ENCODE measurements at places on chromosomes 5 and 9.

- DNase-seq, result no peak
Measured at GRCh38 chr5:169626779-169627178, 10.3 kb upstream of the DOCK2 start.

GRCh38 chr5:149221326-149221725 lies 50.3 kb upstream of the AFAP1L1 start:
- DNase-seq, result no peak

- no peak for DNase-seq
Measured at GRCh38 chr5:15525703-15526275, 25.8 kb downstream of the FBXL7 start.

DNA sequence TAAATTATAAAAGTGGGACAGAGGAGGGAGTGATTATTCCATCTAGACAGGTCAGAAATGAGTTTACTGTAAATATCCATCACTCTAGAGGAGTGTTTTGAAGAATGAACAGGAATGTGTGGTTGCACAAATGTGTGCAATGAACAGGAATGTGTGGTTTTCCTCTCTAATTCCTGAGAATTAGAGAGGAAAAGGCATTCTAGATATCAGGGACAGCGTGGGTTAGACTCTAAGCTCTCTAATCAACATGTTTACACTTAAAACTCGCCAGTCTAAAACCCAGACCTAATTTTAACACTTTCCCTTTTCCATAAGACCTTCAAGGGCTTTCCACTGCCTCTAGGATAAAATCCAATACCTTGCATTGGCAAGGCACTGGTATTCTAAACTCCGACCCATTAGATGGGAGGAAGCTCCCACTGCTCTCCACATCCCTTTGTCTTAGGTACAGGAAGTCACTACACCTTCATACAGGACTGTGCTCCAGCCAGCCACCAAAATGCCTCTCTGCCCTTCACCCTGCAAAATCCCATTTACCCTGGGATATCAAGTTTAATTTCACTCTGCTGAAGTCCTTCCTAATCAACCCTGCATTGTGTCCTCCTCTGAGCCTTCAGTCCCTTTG lies 67.9 kb downstream of the NFIB start:
- no peak for DNase-seq

DNA sequence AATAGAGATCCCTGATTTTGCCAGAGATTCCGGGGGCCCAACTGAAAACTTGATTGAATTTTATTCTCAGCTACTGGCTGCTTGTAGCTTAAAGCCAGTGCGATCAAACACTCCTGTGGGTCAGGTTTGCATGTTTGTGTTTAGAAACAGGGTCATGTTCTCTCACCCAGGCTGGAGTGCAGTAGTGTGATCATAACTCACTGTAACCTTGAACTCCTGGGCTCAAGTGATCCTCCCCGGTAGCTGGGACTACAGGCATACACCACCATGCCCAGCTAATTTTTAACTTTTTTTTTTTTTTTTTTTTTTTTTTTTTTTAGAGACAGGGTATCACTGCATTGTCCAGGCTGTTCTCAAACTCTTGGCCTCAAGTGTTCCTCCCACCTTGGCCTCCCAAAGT lies 66.6 kb downstream of the LRRC70 start:
- DNase-seq, result no peak

DNA sequence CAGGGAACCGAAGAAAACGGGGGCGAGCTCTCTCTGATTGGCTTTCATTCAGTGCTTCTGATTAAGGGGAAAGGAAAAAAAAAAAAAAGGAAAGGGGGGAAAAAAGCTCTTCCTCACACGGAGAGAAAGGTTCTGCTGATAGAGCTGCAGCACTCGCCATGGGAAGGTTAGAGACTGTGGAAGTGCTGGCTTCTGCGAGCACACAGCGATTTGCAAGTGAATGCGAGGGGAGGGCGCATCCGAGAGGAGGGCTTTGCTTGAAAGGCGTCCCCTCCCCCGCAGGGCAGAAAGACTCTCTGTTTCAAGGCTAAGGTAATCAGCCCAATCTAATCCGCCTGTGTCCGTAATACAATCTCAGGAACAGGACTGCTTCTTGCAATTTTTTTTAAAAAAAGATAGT lies at the start of gene CDH10:
Gene CDH10 (minus strand): TSS at position 218 of the 400 bp plus-strand sequence. CDS start 51,488 bp downstream, outside the sequence.
- DNase-seq, result no peak

DNA sequence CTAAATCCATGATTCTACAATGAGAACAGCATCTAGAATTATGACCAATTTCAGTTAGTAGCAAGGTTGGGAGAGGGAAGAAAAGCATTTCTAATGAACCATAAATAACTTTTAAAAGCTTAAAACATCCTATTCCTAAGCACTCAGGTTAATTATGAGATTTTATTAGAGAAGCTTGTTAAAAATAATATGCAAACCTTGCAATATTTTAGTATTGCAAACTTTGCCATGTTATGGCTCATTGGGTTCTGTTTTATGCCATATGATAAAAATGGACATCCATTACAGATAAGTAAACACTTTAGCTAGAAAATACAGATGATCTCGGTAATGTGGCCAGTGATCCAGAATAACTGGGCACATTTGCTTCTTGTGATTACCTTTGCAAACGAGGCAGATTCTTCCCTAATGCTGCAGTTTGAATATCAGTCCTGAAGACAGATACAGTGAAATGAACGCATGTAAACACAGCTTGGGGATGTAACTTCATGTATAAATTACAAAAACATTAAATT lies 447.0 kb downstream of the PLK2 start:
- no peak for DNase-seq

GRCh38 chr9:1460143-1460769 lies 410.1 kb downstream of the DMRT2 start:
- DNase-seq, result peak; percentile 58

GRCh38 chr9:137269231-137269772 lies 8.2 kb upstream of the TOR4A start:
- DNase-seq, result no peak

- DNase-seq, result no peak
Measured at GRCh38 chr9:69425136-69425801, 100.3 kb downstream of the ENTREP1 start.

- DNase-seq, result no peak
Measured at GRCh38 chr5:164553851-164554250, 1048.4 kb downstream of the MAT2B start.

DNA sequence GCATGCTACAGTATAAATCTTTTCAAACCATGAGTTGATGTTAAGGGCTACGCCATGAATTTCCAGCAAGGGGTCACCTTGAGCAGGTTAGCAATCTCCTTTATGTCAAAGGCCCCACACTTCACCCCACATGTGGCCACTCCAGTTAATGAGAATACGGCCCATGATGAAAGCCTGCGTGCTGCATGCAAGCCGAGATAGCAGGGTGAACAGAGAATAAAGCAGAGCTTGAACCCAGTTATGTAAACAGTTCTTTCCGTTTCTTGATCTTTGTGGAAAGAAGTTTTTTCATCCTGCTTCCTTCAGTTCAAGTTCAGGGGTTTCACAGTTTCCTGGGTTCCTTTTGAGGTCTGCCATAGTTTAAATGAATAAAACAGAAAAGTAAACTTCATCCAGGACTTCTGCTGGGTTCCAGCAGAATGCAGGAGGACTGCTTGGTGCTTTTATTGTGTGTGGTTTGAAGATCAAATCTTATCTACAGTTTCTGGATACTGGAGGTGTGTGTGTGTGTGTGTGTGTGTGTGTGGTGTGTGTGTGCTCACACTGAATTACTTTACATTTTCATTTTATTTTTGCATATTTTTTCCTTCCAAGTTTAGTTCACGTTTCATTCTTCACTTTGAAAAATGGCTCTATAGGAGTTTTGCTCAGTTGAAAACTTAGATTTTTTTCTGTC lies 87.1 kb downstream of the HMHB1 start:
- peak; percentile 63 for DNase-seq

DNA sequence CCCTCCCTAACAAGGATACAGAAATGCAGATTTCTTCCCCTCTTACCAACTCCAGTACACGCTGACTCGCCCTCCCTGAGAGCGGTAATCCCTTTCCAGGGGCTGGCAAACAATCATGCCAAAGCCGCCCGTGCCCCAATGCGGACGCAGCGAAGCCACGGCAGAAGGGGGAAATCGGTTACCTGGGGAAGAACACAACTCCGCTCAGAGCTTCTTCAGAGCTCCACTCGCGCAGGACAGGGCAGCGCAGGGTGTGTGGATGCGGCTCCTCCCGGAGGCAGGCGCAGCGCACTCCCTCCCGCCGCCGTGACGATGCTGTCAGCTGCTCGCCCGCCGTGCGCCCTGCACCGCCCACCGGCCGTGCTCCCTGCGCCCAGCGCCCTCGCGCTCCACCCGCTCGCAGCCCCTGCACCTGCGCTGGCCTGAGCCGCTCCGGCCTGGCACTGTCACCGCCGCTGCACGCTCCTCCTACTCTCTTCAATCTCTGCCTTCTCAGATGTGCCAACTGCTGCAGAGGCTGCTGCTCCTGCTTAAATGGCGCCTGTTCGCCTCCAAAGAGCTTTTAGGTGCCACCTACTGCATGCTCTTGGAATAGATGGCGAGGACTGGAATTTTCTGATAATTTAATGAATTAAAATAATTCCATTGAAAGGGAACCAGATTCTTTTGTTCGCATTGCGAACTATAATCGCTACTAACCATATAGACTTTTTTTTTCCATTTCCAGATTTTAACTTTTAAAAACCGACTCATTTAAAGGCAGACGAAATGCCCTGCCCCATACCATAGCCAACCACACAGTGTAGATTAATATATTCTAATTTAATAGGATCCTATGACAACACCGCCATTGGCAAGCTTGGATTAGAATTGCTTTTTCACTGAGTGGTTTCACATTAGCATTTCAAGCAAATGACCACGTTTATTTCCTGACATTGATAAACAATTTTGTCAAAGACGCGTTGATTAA lies at the start of gene DIRAS2:
Gene DIRAS2 (minus strand): TSS at position 255 of the 970 bp plus-strand sequence. CDS start 28,997 bp downstream, outside the sequence.
- DNase-seq, result no peak

- DNase-seq, result no peak
Measured at GRCh38 chr5:91416491-91416890, 33.4 kb upstream of the ARRDC3 start.

GRCh38 chr5:69042500-69042899 lies 51.3 kb upstream of the SLC30A5 start:
- no peak for DNase-seq

GRCh38 chr5:66958980-66959641 lies 237.5 kb downstream of the CD180 start:
- peak; percentile 40 for DNase-seq

DNA sequence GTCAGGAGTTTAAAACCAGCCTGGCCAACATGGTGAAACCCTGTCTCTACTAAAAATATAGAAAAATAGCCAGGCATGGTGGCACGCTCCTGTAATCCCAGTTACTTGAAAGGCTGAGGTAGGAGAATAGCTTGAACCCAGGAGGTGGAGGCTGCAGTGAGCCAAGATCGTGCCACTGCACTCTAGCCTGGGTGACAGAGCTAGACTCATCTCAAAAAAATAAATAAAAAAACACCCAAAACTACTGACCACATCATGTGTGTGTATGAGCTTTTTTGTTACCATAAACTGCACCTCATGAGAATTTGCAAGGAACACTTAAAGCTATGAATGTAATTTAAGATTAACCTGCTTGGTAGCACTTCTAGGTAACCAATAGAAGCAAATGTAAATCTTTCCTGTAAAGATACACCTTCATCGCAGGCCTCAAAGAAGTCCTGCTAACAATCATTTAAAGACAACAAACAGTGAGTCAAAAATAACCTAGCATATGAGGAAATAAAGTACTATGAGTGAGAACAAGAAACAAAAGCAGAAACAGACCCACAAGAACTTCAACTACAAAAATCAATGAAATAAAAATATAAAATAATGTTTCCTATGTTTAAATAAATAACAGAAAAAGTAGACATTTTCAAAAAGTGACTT lies 13.0 kb downstream of the SLC38A9 start:
- no peak for DNase-seq

DNA sequence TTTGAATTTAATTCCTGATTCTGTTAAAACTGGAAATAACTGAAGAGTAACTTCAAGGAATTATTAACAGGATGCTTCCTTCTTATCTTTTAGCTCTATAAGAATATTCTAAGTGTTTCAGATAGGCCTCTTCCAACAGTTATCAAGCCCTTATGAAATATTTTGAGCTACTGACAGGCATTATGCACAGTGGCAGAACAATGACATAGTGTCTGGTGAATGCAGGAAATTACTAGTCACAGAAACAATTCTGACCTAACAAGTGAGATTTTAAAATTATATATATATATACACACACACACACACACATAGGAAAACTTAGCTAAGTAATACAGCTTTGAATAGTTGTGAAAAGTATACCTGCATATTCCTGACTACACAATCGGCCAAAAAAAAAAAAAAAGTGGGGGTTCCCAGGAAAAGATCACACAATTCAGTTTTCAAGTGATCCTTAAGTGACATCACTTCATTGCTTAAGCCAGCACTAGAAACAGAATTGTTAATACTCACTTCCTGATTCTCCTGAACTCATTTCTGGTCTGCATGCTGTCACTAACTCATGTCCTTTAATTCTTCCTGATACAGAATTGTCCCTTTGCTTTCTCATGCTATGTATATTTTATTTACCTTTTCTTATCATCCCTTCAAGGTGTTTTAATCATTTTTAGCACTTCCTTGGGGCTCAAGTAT lies 77.3 kb downstream of the SLC25A46 start:
- DNase-seq, result no peak

- no peak for DNase-seq
Measured at GRCh38 chr9:110447476-110447875, 109.8 kb upstream of the TXNDC8 start.

GRCh38 chr9:7721291-7721690 lies 78.3 kb downstream of the DMAC1 start:
- no peak for DNase-seq

DNA sequence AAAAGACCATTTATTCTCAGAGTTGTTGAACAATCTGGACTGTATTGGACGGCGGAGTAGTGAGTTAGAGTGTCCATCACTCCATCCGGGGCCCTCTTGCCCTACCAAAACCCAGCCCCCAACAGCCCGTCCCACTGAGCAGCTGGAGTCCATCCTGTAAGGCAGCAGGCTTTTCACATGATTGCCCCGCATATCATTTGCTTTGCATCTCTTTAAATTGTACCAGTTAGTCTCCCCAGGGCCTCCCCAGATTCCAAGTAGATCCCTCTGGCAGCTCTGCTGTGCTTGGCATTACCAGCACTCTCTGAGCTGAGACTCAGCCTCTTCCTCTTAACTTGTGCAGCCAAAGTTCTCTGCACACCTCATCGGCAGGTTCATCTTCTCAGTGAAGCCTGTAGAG lies 48.6 kb upstream of the ADCY2 start:
- DNase-seq, result no peak

DNA sequence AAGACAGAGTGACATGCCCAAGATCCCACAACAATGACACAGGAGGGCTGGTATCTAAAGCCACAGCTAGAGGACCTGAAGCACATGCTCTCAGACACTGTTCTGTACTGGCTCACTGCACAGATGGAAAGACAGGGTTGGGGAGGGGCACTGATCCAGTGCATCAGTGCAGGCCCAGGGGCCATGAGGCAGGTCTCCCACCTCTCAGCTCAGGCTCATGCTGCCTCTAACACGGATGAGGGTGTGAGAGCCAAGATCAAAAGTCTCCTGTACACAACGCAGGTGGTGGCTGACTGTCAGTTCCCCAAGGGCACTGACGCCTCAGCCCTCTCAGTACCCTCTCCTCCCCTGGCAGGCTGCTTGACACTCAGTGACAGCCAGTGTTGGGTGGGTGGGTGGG lies 10.9 kb downstream of the RAPGEF1 start:
- DNase-seq, result peak; percentile 87

Measured in activated CD4-positive, alpha-beta T cell treated with anti-CD3 and anti-CD28 coated beads, Interleukin-2, amount 10 ng/mL, durations not matched to agents 24 days and 14 days (primary cell).